Ecto neural progenitor cell (in vitro differentiated cells): ENCODE measurements at places on chromosomes 2 and 18.

GRCh38 chr2:9118383-9118960 lies 88.1 kb upstream of the ASAP2 start:
- DNase-seq: no peak

GRCh38 chr18:24488824-24489493 lies 28.5 kb downstream of the HRH4 start:
- no peak for DNase-seq

- peak; percentile 4 for DNase-seq
These were observed 260.5 kb downstream of the TNS1 start for GRCh38 chr2:217742276-217742675.

DNA sequence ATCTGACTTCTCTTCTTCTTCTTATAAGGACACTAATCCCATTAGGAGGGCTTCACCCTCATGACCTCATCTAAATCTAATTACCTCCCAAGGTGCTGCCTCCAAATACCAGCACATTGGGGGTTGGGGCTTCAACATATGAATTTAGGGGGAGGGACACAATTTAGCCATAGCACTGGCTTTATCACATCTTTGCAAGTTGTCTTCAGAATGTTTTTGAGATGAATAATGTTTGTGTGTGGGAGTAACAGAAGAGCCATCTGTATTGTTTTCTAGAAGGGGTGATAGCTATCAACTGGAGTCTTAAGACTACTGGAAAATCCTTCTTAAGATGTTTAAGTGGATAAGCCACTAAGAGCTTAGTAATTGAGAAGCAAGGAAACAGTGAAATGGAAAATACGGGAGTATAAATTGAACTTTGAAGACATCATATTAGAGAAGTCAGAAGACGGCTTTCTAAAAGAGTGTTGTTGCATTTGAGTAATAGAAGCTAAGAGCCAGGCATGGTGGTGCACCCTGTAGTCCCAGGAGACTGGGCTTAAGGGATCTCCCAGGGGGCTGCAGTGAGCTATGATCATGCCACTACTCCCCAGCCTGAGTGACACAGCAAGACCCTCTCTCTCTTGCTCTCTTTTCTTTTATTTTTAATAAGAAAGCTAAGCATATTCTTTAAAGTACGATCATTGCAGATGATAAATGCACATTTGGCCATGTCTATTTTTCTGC lies 32.6 kb upstream of the B3GNT2 start:
- no peak for DNase-seq

DNA sequence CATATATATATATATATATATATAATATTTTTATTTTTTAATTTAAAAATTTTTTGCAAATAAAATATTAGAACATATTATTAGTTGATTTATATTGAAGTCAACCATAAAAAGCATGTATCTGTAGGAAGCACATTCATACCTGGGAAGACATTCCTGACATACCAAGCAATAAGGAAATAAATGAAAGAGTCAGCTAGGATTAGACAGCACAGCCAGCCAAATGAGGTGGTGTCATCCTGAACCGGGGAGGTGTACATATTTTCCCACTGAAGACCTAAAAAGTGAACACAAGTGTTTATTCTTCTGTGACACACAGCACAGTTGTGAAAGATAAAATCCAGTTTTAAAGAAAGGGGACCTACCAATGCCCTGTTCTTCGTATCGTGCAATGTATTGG lies 149.2 kb downstream of the ABCA12 start:
- no peak for DNase-seq

DNA sequence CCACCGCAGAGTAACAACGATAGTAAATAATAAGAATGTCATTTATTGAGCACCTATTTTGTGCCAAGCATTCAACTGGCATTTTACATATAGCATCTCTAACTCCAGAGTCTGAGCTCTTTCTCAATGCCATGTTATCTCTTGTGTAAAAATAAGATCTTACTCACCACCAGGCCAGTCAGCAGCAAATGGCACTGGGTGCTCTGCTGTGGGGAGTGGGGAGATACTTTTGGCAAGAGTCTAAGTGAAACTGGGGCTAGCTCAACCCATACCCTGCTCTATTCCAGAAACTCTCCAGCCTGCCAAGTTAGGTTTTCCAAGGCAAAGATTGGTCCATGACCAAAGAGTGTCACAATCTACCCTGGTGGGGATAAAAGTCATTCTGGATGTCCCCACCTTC lies 5.0 kb upstream of the SLC4A3 start:
- DNase-seq: no peak

GRCh38 chr2:219314804-219315468 lies 5.7 kb upstream of the PTPRN start:
- no peak for DNase-seq

- DNase-seq: no peak
These were observed 630.5 kb downstream of the TDRD15 start for GRCh38 chr2:21754164-21754788.

- DNase-seq: no peak
These were observed 367.5 kb upstream of the RAB12 start for GRCh38 chr18:8241731-8242130.

GRCh38 chr2:108260773-108261172 lies 21.0 kb downstream of the SULT1C3 start:
- no peak for DNase-seq

DNA sequence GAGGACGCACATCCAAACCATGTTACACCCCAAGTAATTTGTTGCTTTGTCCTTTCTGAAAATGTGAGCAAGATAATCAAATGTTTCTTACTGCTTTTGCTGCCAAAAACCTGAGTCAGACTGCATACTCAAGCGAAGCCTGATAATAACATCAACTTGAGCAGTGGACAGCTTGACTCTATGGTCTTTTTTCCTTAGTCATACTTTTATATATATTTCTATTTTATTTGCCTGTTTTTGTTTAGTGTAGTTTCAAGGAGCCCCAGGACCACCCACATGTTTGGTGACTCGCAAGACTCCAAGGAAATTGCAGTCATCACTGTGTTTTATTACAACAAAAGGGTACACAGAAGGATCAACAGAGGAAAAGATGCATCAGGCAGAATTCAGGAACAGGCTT lies 688.4 kb upstream of the PIK3C3 start:
- no peak for DNase-seq

DNA sequence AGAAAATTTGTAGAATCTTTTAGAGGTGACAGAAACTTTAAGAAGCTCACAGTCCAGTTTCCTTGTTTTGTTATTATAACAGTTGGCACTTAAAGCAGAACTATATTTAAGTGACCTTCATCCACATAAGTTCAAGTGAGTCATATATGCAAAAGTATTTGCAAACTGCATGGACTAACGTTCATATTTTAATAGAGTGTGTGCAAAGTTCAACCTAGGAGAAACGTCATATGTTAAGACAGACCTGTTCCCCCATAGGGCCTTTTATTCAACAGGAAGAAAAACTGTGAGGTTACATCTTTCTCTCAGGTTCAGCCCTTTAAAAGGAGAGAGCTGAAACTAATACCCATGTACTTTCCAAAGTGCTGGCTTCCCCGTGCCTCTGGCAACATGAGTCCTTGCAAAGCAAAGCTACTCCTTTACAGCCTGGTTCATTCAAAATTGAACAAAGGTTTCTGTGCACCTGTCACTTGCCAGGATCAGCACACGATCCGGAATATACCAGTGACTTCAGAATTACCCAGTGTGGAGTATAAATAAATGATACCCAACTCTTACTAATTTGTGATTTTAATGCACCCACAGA lies 280.0 kb upstream of the RAB12 start:
- no peak for DNase-seq

DNA sequence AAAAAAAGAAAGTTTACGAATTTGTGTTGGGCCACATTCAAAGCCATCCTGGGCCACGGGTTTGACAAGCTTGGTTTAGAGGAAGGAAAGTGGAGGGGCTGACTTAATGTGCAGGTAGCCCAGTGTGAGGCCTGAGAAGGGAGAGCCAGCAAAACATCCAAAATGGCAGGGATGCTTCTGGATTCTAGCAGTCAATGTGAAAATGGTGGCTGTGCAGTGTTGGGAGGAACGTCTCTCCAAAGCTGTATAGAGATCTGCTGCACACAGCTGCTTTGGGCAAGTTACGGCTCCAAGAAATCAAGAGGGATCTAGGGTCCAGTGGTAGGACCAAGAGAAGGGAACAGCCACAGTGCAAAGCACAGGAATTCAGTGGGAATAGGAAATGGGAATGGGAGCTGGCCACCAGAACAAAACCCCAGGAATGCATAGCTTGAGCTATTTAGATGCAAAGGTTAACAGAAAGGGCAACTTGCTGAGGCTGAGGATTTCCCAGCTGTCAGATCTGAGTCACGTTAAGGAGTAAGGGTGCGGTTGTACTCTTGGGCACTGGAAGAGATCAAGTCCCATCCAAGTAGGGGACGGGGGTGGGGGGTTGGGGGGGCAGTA lies 70.6 kb downstream of the B3GNT2 start:
- no peak for DNase-seq

DNA sequence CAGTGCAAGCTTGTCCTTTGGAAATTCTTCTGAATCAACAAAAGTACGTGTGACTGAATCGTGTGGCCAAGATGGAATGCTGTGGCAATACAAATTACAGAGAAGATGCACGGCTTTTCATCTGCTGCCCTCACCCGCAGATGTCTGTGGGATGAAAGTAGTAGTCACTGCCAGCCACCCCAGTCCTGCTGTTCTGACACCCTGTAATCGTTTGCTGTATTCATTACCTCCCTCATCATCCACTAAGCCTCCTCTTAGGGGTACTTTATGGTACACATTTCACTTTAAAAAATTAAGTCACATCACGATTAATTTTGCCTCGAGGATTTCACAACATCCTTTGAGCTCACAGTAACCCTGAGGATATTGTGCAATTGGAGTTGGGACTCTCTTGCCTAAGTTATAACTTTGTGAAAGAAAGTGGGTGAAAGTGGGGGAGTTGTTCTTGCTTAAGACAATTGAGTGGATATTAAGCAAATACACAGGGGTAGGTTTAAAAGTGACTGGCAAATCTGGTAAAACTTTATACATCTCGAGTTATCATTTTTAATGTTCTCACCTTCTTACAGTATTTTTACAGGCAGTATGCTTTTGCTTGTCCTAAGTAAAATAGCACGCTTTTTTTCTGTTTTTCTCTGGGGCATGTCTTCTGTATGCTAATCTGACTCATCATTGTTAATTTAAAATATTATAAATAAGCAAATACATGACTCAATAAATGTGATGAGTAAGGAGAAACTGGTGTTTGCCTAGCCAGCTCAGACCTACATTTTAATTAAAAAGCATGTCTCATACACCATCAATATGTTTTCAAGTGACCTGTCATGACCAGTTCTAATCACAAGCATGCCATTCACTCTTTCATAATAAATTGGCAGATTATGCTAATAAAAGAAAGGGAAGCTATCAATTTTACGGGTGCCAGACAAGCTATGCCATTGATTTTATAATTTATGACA lies 680.9 kb downstream of the IRS1 start:
- no peak for DNase-seq

- DNase-seq: no peak
These were observed 42.4 kb downstream of the MBD2 start for GRCh38 chr18:54181856-54182602.

- no peak for DNase-seq
These were observed 3.6 kb downstream of the SCLY start for GRCh38 chr2:238064376-238064775.

DNA sequence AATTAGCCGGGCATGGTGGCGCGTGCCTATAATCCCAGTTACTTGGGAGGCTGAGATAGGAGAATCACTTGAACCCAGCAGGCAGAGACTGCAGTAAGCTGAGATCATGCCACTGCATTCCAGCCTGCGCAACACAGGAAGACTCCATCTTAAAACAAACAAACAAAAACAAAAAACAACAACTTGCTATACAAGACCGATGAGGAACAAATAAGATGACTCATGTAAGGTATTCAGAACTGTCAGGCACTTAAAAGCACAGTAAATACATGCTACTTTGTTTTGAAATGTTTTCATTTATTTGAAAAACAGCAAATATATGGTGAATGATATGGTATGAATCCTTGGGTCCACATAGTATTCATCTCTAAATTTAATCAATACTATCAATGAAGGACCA lies 66.7 kb downstream of the TRIP12 start:
- no peak for DNase-seq

DNA sequence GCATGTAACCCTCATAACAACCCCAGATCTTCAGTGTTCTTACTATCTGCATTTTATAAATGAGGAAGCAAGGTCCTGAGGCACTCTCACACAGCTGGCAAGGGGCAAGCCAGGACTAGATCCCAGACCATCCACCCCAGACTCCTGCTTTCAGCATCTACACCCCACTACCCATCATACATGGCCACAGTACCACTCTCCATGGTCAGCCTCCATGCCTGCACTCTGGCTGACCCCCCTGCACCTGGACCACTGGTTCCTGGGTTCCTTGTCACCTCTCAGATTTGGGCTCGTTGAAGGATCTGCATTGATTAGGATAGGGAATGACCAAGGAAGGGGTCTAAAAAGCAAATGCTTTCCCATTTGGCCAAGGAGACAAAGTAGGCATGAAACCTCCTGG lies 36.0 kb upstream of the TEX51 start:
- no peak for DNase-seq

DNA sequence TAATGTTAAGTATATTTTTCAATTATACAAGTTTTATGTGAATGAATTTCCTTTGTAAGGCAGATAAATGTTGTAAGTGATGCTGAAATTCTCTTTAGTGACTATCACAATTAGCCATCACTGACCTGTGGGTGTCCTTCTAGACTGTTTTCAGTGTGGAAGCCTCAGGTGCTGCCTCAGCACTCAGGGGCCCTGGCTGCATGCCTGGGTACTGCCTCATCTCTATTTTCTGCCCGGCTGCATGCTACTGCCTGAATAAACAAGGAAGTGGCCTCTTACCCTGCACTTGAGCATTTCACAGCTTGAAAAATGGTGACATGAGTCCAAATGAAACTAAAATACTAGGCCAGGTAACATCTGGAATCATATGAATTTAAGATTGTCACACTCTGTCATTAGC lies 787.6 kb upstream of the SALL3 start:
- DNase-seq: no peak

DNA sequence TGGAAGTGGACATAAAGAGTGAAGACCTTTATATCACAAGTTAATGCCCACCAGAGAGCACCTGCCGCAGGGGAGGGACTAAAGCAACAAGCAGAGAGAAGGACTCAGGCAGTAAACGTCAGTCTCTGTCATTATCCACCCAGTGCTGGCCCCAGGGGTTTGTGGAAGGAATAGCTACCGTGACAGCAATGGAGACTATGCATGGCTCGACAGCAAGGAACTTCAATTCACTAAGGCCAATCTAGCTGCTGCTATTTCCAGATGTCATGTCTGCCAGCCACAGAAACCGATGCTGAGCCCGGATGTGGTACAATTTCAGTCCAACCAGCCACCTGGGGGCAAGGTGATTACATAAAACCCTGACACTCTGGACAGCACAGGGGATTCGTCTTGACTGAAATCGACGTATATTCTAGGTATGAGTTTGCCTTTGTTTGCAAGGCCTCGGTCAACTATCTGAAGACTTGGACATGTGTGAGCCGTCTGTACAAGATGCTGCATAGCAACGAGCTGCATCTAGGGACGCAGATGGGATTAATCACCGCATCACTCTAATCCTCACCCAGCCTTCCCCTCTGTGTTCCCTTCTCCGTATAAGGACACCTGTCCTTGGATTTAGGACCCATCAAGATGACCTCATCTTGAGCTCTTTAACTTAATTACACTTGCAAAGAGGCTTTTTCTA lies 154.1 kb upstream of the SH3BP4 start:
- DNase-seq: no peak
